Melanocyte of skin (primary cell): ENCODE measurements at places on chromosomes 16 and 17. TPM values are rescaled to one million over a fixed set of nuclear protein-coding genes. Genes with fewer than 3 reads are reported as not detected.

Gene CLEC19A
- not detected in 2 replicates for total RNA-seq

Gene GNGT2
- total RNA-seq: not detected in 2 replicates

Gene ASPA
- total RNA-seq: 17.8 and 26.8 TPM in 2 replicates

Gene TBC1D16
- total RNA-seq: 488 and 510 TPM in 2 replicates

Gene PITPNM3
- 0.33 and 0.77 TPM in 2 replicates for total RNA-seq

Gene OR4D1
- total RNA-seq: not detected in 2 replicates

Gene OR1F1
- not detected in 2 replicates for total RNA-seq

Gene DLX4
- total RNA-seq: not detected in 2 replicates

Gene TNFRSF17
- total RNA-seq: not detected in 2 replicates

Gene SCRN2
- 15.0 and 28.8 TPM in 2 replicates for total RNA-seq

Gene CRHR1
- total RNA-seq: not detected in 2 replicates
